Kidney tubule cell (primary cell): ENCODE measurements at places on chromosomes 12 and 14.

GRCh38 chr14:59849411-59850130, 21.0 kb downstream of the RTN1 start:
- DNase-seq = no peak

DNA sequence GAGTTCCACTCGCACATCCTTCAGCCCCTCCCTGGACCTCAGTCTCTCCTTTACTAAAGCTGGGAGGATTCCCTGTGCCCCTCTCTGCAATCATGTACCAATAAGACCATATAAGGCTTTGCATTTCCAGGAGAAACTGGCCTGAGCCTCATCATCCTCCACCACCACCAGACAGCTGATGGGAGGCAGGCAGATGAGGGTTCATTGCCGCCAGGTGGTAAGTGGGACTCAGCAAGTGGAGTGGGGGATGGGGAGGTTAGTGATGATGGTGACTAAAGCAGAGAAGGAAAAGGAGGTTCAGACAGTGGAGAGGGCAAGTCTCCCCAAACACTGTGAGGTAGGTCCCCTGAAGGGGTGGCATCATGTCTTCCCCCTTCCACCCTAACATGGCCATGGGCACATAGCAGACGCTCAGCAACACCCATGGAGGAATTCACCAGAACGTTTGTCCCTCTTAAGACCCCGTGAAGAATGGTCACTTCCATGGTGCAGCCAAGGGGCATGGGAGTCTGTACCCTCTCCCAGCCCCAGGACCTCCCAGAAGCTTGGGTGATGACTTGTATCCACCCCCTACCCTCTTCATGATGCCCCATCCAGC, 4.5 kb upstream of the TNFRSF1A start:
- DNase-seq = no peak

GRCh38 chr14:52103416-52103815, 34.6 kb upstream of the NID2 start:
- DNase-seq = no peak

DNA sequence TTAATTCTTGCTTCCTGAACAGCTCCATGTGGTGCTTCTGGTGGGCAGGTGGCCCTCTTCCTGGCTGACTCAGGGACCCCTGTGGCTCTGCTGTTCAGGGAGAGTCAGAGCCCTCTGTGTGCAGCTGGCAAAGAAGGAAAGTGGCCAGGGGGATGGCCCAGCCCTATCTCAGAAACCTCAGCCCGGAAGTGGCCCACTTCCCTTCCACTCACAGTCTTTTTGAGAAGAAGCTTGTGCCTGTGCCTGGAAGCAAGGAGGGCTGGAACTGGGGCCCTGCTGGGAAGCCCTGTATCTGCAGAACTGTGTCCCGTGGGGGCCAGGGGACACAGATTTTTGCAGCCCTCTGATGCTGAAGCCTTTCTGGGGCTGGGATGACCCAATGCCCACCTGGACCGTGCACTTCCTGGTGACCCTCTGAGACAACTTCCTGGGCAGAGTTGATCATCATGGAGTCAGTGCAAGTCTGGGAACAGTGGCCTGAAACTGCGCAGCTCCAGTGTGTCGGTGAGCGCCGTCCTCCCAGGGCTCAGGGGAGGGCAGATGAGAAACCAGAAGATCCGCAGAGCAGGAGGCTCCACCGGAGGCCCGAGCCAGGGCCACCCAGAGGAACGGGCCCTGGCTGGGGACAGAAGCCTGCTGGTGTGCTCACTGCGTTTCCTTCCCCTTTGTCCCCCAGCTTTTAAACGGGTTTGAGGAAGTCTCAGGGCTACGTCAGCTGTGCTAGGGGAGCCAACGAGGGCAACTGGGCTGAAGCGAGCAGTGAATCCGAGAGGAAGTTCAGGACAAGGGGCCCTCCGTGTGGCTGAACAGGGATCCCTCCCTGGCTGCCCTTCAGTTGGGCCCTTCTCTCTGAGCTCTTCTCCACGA, 217.4 kb upstream of the RTL1 start:
- no peak for DNase-seq

DNA sequence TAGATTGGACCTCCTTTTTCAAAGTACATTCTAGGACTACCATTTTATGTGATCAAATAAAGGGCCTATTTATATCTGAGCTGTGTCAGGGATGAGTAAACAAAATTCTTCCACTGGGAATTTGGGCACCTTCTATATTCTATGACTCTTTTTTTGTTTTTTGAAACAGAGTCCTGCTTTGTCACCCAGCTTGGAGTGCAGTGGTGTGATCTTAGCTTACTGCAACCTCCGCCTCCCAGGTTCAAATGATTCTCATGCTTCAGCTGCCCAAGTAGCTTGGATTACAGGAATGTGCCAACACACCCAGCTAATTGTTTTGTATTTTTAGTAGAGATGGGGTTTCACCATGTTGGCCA, 64.8 kb downstream of the DRAM1 start:
- no peak for DNase-seq

DNA sequence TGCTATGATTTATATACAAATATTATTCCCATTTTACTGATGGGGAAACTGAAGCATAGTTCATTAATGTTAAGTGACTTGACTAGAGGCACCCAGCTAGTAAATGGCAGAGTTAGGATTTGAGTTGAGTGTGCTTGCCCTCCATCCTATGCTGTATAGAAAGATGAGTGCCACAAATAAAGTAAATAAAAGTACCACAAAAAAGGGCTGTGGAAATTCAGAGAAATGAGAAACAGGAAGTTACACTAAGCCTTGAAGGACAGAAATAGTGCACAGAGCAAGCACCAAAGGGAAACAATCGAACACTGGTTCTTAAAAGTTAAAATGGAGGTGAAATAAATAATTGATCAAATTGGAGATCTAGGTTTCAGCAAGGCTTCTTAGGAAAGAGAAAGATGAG, 9.2 kb upstream of the ABCD2 start:
- no peak for DNase-seq

DNA sequence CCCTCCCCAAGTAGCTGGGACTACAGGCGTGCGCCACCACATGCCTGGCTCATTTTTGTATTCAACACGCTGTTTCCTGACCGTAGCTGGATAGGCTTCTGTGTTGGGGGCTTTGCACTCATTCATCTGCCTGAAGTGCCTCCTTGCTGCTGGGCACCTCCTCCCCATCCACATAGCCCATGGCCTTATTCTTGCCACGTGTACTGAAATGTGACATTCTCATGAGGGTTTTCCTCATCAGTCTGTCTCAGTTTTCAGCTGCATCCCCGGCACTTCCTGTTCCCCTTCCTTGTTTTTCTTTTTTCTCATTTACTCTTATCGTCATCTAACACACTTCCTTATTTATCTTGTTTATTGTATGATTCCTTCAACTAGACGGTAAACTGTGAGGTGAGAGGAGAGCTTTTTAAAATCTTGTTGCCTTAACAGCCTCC, 36.6 kb downstream of the RCOR1 start:
- no peak for DNase-seq

DNA sequence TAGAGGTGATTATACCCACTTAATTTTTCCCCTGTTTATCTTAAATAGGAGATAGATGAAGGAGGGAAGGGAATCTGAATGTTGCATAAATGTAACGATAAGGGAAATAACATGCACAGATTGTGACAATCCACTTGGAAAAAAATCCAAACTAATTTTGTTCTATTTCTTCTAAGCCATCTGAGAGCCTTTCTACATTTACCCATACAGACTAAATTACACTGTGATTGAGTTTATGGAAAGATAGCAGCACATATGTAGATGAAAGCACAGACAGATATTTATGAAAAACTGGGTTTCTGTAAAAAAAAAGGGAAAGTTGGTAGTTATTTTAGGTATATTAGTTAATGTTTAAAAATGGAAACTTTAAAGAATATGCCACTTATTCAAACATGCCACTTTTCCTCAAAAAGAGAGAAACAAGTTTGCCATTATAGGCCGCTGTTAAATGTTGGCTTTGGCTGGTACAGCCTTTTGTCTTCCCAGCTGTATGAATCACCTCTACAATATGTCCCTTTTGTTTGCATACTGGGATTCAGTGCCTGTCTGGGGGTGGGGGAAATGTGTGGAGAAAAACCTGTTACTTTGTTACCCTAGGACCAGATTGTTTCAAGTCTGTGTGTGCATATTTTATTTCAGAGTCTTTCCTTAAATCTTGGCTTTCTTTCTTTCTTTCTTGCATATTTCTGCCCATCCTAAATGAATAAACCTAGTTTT, 470.2 kb upstream of the LMO3 start:
- DNase-seq = peak; percentile 4

- DNase-seq = peak; percentile 31
Measured at GRCh38 chr14:101709962-101710931, 51.3 kb upstream of the PPP2R5C start.

GRCh38 chr12:28954333-28954732, 194.7 kb upstream of the FAR2 start:
- DNase-seq = no peak

DNA sequence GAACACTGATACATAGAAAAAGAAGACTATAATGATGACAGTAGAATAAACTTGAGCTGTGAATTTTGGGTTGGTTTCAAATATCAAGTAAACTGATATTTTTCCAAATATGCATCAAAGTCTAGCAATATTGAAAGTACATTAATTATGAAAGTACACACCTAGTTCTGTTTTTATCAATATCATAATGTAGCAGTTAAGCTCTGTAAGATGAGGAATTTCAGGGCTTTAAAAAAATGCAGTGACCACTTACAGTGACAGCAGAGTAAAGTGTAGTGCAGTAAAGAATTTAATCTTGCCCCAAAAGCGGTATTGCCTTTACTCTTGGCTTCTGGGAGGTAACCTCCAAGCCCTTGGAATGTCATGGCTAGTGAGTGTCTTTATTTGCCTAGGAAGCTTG, 102.9 kb upstream of the ABCD2 start:
- DNase-seq = no peak
